ENCODE measurements at places on chromosomes 3 and 15. TPM values are rescaled to one million over a fixed set of nuclear protein-coding genes. Genes with fewer than 3 reads are reported as not detected.

Gene PGBD4
- total RNA-seq: 3.1 TPM

Gene FBXL22
- total RNA-seq: 1.1 TPM

Gene NPRL2
- 45.0 TPM for total RNA-seq

Gene TMED3
- 30.2 TPM for total RNA-seq

Gene FRMD5
- not detected for total RNA-seq

Gene TIMP4
- total RNA-seq: not detected

Gene MRPL3
- total RNA-seq: 65.2 TPM

Gene NOP10
- total RNA-seq: 160 TPM

Gene GOLGA6L7
- not detected for total RNA-seq

Gene CACNA1D
- 0.18 TPM for total RNA-seq

Gene ZNF502
- 1.1 TPM for total RNA-seq

All from activated naive CD4-positive, alpha-beta T cell treated with anti-CD3 and anti-CD28 coated beads, Interleukin-2, amount 10 ng/mL, durations not matched to agents 5 hours and 36 hours (primary cell).